ENCODE measurements at places on chromosomes 12 and 14.

DNA sequence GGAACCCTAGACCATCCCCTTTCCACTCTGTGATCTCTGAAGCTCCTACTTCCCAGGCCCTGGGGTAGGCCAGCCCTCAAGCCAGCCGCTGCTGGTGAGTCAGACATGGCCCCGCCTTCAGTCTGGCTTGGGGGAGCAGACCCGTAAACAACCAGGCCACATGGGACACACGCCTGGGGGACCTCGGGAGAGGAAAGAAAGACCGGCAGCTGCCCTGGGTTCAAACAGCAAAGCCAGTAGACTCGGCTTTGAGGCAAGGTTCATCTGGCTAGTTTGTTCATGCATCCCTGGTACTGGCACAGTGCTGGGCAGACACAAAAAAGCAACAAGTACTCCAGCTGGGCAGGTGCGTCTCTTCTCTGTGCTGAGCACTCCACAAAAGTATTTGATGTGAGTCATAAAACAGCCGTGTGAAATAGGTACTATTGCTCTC, 101.9 kb downstream of the SETD3 start:
- DNase-seq = peak; percentile 26

DNA sequence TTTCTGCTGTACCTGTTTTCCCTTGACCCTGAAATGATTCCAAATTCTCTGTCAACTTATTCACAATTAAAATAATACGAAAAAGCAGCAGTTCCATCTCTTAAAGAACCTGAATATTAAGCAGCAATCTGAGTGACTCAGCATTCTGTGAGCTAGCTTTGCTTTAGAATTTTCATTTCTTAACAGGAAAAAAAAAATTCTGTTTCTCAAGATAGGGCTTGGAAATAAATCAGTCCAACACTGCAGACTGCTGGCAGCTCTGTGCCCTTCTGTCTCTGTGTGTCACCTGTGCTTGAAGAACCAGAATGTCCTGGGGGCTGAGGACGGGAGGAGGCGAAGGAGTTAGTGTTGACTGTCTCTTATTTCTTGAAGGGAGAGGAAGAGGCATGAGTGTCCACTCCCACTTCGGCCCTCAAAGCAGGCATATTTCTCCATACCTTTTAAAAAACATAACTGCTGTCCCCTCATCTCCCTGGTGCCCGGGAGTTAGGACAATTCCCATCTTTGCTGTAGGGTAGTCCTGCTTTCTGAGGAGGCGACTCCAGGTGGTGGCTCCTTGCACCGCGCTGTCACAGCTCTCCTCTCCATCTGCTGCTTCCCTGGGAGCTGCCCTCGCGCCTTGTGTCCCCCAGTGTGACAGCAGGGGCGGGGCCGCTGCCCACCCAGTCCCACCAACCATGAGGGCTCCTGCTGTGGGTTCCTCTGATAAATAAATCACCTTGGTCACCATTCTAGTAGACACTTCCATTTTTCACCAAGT, 203.1 kb downstream of the CALM1 start:
- no peak for DNase-seq

- DNase-seq = peak; percentile 46
Measured at GRCh38 chr14:96567289-96567899, 65.2 kb downstream of the PAPOLA start.

GRCh38 chr12:71810921-71811320, 28.6 kb upstream of the TBC1D15 start:
- peak; percentile 11 for DNase-seq

GRCh38 chr14:105165761-105166485, 2.7 kb downstream of the JAG2 start:
- DNase-seq = no peak

DNA sequence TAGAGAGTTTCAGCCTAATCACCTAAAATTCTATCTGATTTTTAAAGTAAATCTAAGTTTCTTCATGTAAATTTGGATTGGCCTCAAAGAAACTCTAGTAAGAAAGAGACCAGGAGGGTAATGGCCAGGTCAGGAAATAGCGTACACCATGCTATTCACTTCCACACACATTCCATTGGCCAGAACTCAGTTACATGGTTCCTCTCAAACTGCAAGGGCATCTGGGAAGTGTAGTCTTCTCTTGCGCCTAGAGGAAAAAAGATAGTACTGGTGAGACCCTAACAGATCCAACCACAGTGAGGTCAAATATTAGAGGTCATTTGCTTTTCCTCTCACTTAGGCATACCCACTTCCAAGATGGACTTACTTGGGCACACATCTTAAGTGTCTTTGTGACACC, 39.1 kb downstream of the MBIP start:
- no peak for DNase-seq

DNA sequence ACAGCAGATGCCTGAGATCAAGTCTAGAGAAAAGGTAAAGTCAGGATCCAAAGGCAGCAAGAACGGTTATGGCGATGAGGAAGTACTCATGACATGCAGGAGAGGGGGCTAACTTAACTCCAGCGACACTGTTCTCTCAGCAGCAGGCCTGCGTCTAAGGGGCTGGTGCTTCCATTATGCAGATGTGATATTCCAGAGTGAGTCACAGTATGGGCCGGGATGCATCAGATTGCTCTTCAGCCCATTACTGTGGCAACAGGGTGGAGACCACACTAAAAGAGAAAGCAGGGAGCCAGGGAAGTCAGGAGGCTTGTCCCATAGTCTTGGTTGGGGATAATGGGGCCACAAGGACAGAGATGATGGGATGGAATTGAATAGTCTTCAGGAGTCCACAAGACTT, 151.8 kb upstream of the NTF3 start:
- no peak for DNase-seq

DNA sequence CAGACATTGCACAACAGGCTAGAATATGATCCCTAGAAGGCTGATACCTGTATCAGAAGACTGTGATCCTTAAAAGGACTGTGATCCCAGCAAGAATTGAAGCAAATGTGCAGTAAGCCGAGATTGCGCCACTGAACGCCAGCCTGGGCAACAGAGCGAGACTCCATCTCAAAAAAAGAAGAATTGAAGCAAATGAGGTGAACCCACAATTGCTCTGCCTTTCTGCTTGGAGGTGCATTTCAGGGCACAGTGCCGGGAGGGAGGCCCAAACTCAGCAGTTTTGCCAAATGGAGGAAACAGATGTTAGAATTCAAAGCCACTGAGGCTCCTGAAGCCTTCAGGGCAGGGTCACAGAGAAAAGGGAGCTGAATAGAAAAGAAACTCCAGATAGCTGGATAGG, 61.1 kb upstream of the COCH start:
- DNase-seq = no peak

Measured in fibroblast of skin of right biceps (primary cell).